ENCODE measurements at places on chromosomes 5 and 9.

- peak; percentile 19 for DNase-seq
Observed at GRCh38 chr5:55855509-55855908, 4.4 kb downstream of the IL31RA start.

DNA sequence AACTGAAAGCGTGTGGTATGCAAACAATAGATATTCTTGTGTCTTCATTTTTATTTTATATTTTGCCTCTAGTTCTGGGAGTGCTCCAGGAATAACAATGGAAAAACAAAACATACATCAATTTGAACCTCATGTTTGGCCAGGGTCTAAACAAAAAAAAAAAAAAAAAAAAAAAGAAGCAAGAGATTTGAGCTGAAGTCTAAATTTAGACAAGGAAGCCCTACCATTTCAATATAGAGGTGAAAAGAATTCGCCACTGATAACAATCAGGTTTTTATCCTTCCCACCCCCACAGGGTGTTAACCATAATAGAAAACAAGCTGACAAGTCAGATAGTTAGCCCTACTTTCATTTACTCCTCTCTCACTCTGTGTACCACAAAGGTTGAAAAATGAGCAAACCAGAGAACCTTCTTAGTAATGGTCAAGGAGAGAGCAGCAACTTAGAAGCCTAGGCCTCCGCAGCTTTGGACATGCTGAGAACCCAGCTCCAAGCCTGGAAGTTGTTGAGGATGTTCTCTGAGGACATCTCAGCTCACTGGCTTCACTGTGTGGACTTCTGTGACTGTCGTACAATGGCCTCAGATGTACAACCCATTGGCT is 118.2 kb upstream of the HMHB1 start:
- DNase-seq: no peak

GRCh38 chr9:120186276-120186675 is 393.7 kb downstream of the CDK5RAP2 start:
- no peak for DNase-seq

DNA sequence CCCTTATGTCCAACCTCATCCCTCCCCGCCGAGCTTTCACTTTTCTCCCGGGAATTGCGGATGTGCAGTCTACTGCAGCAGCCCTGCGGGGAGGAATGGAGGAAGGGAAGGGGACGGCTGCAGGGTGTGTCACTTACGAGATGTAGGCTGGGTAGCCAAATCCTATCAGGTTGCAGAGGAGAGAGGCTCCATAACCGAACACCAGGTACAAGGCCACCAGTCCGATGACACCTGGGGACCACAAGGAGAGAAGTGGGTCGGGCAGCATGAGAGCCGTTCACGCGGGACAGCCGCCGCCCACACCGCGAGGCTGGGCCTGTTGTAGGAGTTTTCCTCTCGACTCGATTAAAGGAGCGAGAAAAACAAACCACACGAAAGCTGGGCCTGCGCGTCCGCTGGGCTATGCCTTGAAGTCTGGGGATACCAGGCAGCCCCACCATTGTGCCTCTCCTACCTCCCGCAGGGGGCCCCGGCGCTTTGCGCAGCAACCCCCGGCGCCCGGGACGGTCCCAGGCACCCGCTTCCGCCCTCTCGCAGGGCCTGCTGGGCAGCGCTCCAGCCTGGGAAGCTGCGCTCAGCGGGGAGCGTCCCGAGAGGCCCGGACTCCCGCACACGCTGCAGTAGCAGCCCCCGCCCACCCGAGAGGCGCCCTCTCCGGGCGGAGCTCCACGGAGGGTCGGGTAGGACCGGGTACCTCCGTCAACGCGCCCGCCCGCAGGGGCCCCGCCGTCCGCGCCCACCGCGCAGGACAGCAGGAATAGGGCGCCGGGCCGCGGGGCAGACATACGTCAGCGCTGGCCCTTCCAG is 798 bp downstream of the REEP5 start:
- peak; percentile 51 for DNase-seq

DNA sequence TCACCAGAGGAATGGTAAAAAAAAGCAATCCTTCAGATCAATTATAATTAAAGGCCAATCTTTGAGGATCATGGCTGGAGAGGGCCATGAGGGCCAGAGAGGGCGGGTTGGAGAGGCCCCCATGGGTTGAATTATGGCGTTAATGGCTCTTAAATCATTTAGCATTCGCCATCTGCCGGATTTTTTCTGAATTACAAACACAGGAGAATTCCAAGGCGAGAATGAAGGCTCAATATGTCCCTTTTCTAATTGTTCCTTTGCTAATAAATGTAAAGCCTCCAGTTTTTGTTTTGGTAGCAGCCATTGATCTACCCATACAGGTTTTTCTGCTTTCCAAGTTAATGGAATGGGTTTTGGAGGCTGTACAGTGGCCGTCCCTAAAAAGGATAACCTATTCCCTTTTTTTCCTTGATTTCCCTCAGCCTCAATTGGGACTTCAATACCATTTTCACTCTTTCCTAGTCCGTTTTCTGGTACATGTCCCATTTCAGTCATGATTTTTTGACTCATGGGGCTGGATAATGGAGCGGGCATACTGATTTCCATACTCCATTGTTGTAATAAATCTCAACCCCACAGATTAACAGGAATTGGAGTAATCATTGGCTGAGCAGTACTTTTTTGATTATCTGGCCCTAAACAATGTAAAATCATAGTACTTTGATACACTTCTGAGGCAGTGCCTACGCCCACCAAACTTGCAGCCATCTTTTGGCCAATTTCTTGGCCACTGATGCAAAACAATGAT is 6.7 kb upstream of the TMEM141 start:
- DNase-seq: no peak

- DNase-seq: no peak
Observed at GRCh38 chr5:125207856-125208255, 461.4 kb upstream of the ZNF608 start.

GRCh38 chr9:114299286-114300152 is 23.4 kb upstream of the ORM1 start:
- no peak for DNase-seq

DNA sequence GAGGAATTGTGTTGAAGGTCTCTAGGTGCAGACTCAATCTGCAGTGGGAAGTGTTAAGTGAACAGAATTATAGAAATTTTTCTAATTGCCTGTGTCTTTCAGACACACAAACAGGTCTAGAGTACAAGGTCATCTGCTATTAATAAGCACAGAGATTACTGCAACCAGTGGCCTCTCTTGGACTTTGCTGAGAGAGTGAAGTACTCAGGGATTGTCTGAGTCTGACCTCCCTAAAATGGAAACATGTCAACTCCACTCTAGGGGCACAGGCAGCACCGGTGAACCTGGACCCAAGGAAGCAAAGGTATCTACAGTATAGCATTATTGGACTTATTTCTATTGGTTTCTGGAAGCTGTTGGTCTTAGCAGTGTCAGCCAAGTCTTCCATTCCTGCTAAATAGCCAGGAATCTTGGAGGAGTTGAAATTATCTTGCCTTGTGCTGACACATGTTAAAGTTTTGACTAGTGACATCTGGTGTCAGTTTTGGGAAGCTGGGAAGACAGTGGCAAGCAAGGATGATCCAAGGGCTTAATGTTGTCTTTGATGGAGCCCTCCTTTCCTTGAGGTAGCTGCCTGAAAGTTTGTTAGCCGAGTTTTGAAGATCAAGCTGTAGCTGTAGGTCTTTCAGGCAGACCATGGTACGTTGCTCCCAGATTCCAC is 61.1 kb upstream of the NMUR2 start:
- DNase-seq: no peak

DNA sequence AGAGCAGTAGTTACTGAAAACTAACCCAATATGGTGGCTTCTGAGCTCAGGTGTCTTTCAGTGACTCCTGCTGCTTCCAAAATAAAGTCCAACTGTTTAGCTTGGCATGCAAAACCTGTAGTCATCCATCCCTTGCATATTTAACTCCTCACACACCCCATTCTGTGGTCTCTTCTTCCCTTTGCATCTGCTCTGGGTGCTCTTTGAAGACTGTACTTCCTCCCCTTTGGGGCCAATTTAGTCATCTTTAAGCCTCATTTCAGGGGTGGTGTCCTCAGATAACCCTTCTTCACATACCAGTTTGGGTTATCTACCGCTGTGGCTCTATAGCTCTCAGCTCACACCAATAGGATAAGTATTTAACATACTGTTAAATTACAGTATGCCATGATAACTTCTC is 209.9 kb upstream of the DMRT1 start:
- DNase-seq: no peak

- no peak for DNase-seq
Observed at GRCh38 chr5:81694726-81695125, 56.2 kb downstream of the SSBP2 start.

DNA sequence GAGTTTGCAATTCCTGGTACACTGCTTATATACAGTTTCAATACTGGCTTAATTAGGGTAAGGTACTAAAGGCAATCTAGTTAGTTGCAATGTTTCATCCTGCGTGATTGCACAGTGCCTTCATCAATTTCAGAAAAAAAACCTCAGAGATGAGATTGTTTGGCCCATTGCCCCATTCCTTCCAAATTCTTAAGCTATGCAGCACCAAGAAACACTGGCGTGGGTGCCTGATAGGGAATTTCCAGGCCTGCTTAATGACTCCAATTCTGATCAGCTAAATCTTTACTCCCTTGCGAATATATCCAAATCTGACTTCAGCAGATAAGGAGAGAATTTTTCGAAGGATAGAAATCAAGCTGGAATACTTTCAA is 35.9 kb upstream of the GAS1 start:
- no peak for DNase-seq

DNA sequence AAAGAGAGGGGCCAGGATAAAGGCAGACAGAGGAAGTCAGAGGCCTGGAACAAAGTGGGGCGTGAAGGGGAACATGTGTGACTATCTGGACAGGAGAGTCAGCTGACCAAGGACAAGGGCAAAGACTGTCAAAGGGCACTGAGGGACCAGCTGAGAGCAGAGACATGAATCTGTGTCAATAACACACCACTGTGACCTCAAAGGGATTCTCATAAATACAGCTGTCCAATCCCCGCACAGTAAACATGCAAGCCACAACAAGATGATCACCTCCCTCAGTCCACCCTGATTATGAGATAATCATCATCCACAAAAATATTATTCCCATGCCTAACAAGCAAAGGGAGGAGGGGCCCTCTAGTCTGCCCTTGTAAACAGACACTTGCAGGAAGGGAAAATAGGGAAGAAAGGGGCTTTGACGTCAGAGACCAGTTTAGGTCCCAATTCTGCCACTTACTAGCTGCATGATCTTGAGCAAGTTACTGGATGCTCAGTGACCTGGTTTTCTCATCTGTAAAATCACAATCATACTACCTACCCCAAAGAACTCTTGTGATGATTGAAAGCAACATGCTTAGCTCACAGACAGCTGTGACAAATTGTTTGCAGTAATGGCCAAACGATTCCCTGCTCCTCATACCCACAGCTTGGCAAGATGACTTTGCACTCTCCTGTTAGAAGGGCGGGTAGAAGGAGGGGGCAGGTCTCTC is 41.8 kb downstream of the RAPGEF1 start:
- DNase-seq: no peak

DNA sequence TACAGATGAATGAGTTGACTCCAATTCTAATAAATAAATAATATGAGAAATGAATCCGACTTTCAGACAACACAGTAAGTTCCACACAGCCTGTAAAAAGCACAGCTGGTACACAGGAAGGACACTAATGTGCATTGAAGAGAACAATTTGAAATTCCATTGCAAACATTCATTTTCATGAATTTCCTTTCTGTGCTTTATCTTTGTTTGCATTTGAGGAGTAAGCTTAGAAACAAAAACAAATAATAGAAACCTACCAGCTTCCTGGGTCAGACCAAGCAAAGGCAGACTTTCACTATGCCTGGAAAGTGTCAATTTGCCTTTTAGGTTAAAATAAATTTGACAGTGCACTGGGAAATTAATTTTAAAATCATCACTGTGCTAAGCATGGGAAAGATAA is 143.8 kb upstream of the VLDLR start:
- no peak for DNase-seq

DNA sequence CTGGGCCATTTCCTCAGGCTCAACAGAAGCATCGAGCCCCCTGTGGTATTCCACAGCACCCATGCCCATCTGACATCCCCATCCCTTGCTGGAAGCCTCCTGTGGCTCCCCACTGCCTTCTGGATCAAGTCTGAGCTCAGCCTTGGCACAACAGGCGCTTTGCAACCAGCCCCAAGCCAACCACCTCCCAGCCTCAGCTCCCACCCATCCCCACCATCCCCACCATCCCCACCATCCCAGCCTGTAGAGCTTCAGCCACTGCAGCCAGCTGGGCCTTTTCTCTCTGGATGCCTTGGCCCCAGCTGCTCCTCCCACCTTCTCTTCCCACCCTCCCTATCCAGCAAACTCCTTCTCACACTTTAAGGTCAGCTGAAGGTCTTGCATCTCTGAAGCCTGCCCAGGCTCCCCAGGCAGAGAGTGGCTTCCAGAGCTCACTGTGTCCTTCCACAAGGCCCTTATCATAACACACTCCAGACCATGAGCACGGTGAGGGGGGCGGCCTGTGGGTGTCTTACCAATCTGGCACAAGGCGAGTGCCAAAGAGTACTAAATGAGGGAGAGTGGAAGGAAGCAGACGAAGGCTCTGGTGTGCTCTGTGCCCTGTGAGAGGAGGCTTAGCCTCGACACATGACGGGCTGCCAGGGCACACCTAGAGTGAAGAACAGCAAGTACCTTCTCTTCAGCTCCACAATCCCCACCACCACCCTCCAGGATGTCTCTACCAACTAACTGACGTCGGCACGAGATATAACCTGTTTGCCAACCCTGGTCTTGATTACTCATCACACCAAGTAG is 6.5 kb downstream of the HIGD2A start:
- DNase-seq: no peak

DNA sequence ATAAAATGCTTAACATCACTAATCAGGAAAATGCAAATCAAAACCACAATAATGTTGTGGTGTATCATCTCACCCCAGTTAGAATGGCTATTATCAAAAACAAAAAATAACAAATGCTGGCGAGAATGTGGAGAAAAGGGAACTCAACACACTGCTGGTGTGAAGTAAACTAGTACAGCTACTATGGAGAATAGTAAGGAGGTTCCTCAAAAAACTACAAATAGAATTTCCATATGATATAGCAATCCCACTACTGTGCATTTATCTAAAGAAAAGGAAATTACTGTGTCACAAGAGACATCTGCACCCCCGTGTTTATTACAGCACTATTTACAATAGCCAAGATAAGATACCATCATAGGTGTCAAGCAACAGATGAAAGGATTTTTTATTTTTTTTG is 214.5 kb upstream of the RASA1 start:
- DNase-seq: no peak

DNA sequence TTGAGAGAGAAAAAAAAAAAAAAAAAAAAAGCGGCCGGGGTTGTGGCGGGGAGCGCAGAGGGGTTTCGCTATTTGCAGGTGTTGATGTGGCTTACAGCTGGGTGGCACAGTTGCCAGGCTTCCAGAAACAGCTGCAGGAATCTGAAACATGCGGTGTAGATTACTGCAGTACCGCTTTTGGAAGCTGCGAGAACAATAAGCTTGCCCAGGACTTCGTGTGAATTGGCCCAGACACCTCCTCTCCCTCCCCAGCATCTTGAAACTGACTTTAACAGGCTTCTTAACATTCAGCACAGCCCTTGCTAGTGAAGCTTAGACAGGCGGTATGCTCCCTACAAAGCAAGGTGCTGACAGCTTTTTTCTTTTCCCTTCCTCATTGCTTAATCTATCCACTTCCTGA is 104.0 kb downstream of the ATP10B start:
- DNase-seq: no peak
